CD4-positive, alpha-beta T cell treated with Interleukin-12 subunit alpha and Interleukin-12 subunit beta, for 1 hour (primary cell): ENCODE measurements at places on chromosomes 3 and 15.

- DNase-seq: no peak
These were observed 28.4 kb upstream of the TPRG1 start for GRCh38 chr3:189143321-189143720.

DNA sequence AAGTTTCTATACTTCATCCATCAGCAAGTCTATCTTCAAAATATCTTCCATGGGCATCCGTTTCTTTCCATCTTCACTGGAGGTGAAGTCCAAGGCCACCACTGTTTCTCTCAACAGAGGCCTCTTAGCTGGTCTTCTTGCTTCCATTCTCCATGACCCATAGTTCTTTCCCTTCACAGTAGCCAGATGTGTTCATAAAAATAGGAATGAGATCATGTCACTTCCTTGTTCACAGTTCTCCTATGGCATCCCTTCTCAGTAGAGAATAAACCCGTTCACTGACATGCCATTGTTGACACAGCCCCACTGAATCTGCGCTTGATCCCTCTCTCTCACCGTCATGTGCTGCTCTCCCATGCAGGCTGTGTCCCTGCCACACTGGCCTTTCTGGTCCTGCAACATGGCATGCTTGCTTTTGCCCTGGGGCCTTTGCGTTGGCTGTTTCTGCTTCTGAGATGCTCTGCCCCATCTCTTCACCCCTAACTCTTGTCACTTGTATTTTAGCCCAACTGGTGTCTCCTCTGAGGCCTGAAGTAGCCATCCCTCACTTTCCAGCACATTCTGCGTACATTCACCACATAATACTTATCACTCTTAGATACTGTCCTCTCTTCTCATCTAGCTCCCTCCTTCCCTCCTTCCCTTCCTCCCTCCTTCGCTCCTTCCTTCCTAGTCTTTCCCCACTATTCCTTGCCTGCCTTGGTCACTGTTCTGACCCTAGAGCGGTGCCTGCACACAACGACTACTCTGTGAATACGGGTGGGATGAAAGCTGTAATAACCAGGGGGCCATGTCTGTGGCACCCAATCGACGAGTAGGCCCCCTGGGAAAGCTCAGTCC lies 42.0 kb downstream of the STARD5 start:
- no peak for DNase-seq

- DNase-seq: no peak
These were observed at the start of gene CLDN11 for GRCh38 chr3:170418422-170419398. Gene CLDN11 (plus strand): TSS chr3:170418868. CDS start chr3:170419067, 199 bp downstream.

DNA sequence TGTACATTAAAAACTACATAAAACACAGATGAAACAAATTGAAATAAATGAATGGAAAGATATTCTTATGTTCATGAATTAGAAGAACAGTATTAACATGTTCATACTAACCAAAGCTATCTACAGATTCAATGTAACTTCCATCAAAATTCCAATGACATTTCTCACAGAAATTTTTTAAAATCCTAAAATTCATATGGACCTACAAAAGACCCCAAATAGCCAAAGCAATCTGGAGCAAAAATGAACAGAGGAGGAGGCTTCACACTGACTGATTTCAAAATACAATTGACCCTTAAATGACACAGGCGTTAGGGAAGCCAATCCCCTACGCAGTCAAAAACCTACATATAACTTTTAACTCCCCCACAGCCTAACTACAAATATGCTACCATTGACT lies 39.4 kb downstream of the KPNA1 start:
- no peak for DNase-seq

DNA sequence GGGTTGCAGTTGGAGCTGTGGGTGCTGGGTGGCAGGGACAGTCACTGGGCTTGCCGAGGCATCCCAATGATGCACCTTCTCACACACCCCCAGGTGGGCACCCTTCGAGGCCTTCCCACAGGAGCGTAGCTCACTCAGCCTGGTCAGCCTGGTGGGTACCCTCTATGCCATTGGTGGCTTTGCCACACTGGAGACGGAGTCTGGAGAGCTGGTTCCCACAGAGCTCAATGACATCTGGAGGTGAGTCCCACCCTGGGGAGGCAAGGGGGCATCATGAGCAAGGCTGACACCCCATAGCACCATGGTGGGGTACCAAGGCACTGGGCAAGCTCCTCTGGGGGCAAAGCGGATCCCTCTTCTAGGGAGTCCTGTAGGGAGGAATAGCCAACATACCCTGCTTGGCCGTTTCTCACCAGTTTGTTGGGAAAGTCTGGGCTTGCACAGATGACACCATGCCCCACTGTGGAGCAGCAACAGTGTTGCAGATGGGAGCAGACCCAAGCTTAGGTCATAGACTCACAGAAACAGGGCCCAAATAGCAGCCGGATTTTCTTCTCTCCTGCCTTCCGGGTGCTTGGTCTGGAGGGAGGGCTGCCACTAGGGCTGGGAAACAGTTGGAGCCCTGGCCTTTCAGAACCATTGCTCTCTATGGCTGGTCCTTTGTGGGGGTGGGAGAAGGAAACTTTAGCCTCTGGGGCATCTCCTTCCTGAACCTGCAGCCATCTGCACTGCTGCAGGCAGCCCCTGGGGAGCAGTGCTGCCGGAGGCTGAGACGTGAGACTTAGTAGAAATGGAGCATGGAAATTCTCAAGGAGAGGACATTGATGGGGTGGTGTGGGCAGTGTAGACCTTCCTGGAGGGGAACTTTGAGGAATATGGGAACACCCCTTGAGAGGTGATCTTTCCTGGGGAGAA lies 5.7 kb downstream of the KLHL40 start:
- DNase-seq: no peak

DNA sequence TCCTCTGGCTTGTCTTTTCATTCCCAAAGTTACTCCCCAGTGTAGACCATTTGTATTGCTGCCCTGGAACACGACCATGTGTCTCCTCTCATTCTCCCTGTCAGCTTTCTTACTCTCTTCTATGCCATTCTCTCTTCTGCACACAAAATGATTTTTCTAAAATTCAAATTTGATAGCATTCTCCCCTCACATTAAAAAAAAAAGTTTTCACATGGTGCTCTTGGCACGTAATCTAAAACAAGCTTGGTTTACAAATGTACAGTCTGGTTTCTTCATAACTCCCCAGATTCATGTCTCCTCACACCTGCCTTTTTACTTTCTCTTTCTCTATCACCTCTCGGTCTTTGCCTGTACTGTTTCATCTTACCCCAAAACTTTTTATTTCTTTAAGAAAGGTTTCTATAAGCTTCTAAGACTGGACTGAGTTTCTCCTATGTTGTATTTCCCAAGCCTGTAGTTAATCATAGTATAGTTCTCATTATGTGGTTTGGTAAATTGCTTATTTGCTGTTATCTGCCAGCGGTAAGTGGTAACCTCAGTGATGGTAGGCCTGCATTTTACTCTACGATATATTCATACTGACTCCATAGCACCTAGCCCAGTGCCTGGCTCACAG lies 31.2 kb downstream of the BCHE start:
- DNase-seq: no peak

DNA sequence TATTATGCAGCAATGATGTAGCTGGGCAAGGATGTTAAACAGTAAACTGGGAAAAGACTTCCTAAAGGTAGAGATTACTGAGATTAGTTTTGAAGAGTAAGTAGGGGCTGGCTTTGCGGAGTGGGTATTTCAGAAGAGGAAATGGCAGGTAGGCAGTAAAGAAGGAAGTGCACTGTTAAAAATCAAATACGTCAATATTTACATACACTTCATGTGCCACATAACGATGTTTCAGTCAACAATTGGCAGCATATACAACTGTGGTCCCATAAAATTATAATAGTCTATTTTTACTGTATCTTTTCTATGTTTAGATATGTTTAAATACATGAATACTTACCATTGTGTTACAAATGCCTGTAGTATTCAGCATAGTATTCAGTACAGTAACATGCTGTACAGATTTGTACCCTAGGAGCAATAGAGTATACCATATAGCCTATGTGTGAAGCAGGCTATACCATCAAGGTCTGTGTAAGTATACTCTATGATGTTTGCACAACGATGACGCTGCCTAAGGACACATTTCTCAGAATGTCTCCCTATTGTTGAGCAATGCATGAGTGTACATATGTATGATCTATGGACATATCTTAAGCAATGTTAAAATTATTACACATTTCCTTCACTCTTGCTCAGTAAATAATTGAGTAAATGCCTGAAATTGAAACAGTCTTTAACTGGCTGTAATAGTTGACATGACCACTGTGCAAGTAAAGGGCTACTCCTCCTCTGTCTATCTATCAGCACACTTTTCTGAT lies 196.7 kb downstream of the ISL2 start:
- DNase-seq: no peak

DNA sequence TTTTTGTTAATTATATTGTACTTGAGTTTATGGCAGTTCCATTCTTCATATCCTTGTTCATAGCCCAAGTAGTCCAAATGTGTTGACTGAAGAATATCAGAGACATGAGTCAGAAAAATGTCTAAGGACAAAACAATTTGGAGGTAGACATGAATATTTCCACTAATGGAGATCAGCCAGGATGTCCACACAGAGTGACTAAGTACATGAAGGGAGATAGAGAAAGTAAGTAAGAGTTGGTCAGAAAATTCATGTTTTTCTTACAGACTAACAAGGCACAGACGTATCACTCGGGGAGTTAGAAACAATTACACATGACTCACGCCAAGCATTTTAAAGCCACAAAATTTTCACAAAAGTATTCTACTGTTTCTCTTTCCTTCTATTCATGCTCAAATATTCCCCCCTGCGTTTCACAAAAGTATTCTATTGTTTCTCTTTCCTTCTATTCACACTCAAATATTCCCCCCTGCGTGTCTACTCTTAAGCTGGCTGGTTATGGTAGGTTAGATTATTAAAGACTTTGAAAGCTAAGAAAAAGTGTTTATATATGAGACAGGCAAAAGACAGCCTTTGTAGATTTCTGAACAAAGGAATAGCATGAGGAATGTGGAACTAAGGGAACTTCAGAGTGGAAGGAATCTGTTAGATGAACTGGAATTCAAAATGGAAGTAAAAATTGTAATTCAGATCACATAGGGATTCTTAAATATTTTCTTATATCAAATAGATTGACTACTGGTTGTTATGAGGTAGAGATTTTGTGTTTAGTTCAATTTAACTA lies 648.7 kb upstream of the CCDC54 start:
- DNase-seq: no peak

GRCh38 chr3:101193957-101194356 lies 126.4 kb downstream of the IMPG2 start:
- DNase-seq: no peak

GRCh38 chr3:111919370-111920065 lies 59.3 kb upstream of the ABHD10 start:
- DNase-seq: no peak

- DNase-seq: no peak
These were observed 31.4 kb upstream of the GABRB3 start for GRCh38 chr15:26804063-26804804.

DNA sequence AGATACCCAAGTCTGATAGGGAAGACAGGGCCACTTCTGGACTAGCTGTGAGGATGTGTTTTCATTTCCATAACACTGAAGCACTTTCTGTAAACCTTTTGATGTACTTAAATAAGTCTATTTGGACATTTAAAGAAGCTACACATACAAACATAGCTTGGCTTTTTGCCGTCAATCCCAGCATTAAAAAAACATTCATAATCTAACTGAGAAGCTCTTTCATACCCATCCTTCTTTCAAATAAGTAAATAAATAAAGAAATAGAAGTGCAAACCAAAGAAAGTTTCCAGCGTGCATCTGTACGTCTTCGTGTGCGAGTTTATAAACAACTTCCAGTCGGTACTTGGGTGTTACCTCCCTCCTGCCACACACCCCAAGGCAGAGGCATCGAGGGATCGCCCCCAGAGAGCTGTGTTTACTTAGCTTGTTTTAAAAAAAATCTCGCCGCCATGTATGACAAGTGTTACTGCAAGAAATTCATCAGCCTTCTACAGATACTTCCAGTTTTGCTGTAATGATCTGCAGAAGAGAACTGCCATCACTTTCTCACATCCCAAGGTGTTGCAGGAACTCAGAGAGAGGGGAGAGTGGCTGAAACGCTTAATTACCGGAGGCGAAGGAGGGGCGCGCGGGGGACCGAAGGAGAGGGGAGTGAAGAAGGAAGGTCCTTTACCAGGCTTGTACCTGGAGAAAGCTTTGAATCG lies 9.0 kb upstream of the MEIS2 start:
- no peak for DNase-seq

GRCh38 chr15:68158046-68158628 lies 47.0 kb downstream of the CALML4 start:
- DNase-seq: no peak

DNA sequence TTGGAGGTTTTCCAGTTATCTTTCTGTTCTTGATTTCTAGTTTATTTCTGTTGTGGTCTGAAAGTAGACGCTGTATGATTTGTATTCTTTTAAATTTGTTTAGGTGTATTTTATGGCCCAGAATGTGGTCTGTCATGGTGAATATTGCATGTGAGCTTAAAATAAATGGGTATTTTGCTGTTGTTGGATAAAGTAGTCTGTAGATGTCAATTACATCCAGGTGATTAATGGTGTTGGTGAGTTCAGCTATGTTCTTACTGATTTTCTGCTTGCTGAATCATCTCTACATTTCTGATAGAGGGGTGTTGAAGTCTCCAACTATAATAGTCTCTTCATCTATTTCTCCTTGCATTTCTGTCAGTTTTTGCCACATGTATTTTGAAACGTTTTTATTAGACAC lies 383.3 kb upstream of the SGO1 start:
- no peak for DNase-seq

- DNase-seq: peak; percentile 61
These were observed 28.1 kb upstream of the CORO2B start for GRCh38 chr15:68550498-68551295.

DNA sequence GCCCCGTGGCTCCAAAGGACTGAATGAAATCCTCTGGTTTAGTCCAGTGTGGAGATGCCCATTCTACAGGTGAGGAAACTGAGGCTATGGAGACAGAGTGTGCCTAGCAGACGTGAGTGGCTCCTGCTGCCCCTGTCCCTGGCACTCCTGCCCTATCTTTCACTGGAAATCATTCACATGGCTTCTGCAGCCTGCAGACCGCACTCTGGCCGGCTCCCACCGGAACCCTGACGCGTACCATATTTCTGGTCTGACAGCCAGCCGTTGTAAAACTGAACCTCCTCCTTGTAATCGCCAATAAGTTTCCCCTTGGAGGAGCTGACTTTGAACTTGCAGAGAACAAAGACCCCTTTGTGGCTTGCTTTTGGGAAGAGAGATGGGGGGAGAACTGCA lies 136.5 kb downstream of the CHSY1 start:
- DNase-seq: no peak

GRCh38 chr15:51349156-51349844 lies 7.8 kb downstream of the GLDN start:
- no peak for DNase-seq

- no peak for DNase-seq
These were observed 33.1 kb upstream of the PARL start for GRCh38 chr3:183917776-183918175.

DNA sequence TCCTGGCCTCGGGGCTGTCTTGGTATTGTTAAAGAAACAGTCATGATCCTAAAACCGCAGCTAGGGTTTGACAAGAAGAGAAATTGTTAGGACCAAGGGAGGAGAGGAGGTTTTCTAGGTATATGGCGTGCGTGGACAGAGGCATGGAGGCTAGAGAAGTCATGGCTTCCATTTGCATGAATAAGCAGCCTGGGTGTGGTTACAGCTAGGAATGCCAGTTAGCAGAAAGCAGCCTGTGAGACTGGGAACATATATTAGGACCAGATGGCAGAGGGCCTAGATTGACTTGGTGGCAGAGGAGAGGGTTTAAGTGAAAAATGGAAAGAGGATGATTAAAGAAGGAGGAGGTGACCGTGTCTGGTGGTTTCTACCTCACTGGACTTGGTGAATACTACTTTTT lies 573.6 kb upstream of the ARRDC4 start:
- no peak for DNase-seq

GRCh38 chr3:32078864-32079263 lies 27.6 kb upstream of the GPD1L start:
- DNase-seq: no peak

GRCh38 chr3:127679534-127680145 lies 6.9 kb downstream of the ABTB1 start:
- DNase-seq: no peak
